T-helper 17 cell (primary cell): ENCODE measurements at places on chromosomes 3 and 15.
A peak's percentile ranks its signal among the peaks of the same experiment; 100 is the strongest.

GRCh38 chr3:49529567-49529966 lies 24.7 kb upstream of the BSN start:
- H3K27me3 ChIP-seq = no peaks in the 10 kb centered on the region
- no peaks in the 10 kb centered on the region for H3K36me3 ChIP-seq
- DNase-seq = no peak
- H3K4me1 ChIP-seq = peaks cover 6% of the 10 kb centered on the region

DNA sequence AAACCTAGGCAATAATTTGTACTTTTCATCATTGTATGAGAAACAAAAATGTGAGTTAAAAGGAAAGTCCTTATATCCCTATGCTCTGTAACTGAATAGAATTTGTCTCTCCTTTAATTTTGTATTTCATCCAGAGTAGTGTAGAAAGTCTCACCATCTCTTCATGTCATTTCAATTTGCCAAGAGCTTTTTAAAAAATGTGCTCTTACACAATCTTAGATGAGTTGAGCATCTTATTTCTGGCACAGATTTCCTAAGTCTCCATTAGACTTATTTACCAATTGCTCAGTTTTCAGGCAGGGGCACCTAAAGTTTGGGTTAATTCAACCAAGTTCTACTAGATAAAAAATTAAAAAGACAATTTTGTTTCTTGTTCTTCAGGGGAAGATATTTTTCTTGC lies 201.5 kb upstream of the RBMS3 start:
- no peak overlapping the region for H3K4me3 ChIP-seq
- H3K36me3 ChIP-seq = no peaks in the 10 kb centered on the region
- H3K27ac ChIP-seq = no peak overlapping the region

DNA sequence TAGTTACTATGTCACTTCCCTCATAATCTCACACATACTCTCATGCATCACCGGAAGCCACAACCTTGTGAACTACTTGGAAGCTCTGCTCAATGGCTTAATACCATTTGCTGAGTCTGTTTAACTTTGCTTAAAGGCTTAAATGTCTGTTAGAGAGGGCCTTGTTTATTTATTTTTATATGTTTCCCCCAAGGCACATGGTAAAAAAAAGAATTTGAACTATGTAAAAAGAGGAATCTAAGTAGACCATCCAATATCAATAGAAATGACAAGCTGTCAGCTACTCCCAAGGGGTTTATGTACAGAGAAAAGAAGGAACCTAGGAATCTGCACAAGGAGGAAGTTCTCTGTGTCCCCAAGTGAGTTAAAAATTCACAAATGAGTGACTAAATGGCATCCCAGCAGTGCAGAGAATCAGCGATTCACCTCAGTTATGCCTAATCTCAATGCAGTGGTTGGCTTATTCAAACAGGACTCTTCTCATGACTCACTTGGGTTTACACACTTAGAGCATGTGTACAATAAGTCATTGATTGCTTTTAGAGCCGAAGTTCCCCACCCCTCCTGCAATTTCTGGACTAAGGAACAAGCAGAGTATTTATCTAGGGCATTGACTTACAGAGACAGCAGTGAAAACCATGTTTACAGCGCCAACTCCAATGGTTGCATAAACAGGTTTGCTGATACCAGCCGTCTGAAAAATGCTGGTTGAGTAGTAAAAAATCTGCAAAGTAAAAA lies 24.4 kb downstream of the SLC2A2 start:
- H3K4me1 ChIP-seq = peaks cover 3% of the 10 kb centered on the region
- no peak overlapping the region for H3K4me3 ChIP-seq
- no peak overlapping the region for H3K27ac ChIP-seq
- DNase-seq = no peak
- no peaks in the 10 kb centered on the region for H3K27me3 ChIP-seq

DNA sequence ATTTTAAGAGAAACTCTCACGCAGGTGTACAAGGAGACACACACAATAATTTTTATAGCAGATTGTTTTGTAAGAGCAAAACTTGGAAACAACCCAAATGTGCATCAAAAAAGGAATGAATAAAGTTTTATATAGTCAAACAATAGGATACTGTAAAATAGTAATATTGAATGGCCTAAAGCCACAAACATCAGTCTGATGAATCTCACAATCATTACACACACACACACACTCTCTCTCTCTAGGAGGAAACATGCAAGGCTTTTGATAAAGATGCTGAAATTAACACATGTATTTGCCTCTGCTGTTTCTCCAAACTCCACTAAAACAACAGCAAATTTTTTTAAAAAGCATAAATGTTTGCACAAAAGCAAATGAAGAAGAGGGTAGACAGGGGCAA lies 37.3 kb downstream of the ADIPOQ start:
- peak overlapping the region; percentile 41 for H3K4me3 ChIP-seq
- no peaks in the 10 kb centered on the region for H3K36me3 ChIP-seq
- no peak for DNase-seq
- peak overlapping the region; percentile 3 for H3K27ac ChIP-seq
- H3K27me3 ChIP-seq = no peaks in the 10 kb centered on the region

GRCh38 chr15:55588070-55588814 lies at the start of gene PYGO1:
Gene PYGO1, minus strand, starts transcription at chr15:55588345. Its CDS starts 462 bp downstream, at chr15:55587883.
- peaks cover 2% of the 10 kb centered on the region for H3K36me3 ChIP-seq
- peaks cover 38% of the 10 kb centered on the region for H3K27me3 ChIP-seq
- H3K4me1 ChIP-seq = no peaks in the 10 kb centered on the region
- H3K4me3 ChIP-seq = peak within 1 kb of the TSS; percentile 80
- DNase-seq = peak; percentile 8

DNA sequence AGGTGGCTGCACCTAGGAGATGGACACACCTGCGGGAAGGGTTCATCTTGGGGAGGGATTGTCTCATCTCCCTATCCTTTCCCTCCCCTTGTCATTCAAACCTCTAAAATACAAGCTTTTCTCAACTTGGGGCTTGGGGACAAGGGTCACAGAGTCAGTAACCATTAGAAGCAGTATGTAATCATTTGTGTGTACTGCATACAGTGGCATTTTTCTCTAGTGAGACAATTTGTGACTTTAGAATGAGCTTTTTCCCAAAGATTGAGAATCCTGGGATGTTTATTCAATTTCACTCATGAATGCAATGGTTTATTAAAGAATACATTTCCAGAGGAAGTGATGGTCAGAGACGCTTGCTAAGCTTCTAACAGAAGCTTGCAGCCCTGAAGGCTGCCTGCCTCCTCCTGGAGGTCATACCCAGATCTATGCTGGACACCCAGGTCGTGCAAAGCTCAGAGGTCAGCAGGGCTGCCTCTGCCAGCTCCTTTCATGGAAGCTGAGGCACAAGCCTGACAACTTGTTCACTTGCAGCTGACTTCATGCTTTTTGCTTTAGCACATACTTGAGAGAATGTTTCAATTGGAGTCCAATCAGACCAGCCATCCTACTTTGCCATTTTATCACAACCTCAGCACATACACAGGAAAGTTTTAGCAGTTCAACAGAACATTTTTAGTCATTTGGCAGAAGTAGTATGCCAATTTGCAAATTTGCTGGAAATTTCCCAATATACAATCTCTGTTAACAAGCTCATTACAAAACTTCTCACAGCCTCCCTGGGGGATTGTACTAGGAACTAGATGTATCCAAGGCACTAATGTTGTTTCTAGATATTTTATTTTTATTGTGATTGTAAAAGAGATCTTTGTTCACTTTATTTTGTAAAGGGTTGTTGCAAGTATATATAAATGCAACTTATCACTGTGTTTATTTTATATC lies 25.6 kb upstream of the ALDH1L1 start:
- peaks cover 2% of the 10 kb centered on the region for H3K4me1 ChIP-seq
- no peak for DNase-seq
- peaks cover 4% of the 10 kb centered on the region for H3K36me3 ChIP-seq
- H3K27ac ChIP-seq = no peak overlapping the region
- peaks cover 45% of the 10 kb centered on the region for H3K27me3 ChIP-seq
- no peak overlapping the region for H3K4me3 ChIP-seq

DNA sequence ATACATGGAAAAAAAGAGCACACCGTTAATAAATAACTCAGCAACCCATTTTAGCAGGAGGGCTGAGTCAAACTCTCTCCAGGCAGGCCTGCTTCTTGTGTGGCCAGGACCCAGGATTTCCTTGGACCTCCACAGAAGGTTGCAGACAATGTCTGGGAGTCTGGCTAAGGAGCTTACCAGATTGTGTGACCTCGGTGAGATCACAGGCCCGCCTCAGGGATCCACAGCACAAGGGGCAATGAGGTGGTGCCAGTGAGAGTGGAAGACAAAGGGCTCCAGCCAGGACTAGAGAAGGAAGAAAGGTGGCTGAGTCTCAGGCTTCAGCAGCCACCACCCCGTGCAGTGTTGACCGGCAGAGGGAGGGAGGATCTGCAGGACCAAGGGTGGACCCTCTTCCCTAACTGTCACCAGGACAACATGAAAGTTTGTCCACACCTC lies 32.2 kb upstream of the SEC22A start:
- H3K4me3 ChIP-seq = no peak overlapping the region
- DNase-seq = no peak
- H3K36me3 ChIP-seq = peaks cover 2% of the 10 kb centered on the region
- no peaks in the 10 kb centered on the region for H3K27me3 ChIP-seq

- peak overlapping the region; percentile 24 for H3K27ac ChIP-seq
- H3K4me1 ChIP-seq = peaks cover 15% of the 10 kb centered on the region
- H3K27me3 ChIP-seq = no peaks in the 10 kb centered on the region
- H3K36me3 ChIP-seq = peaks cover 14% of the 10 kb centered on the region
- H3K4me3 ChIP-seq = no peak overlapping the region
Observed at GRCh38 chr3:31624083-31624709, 91.5 kb downstream of the STT3B start.

DNA sequence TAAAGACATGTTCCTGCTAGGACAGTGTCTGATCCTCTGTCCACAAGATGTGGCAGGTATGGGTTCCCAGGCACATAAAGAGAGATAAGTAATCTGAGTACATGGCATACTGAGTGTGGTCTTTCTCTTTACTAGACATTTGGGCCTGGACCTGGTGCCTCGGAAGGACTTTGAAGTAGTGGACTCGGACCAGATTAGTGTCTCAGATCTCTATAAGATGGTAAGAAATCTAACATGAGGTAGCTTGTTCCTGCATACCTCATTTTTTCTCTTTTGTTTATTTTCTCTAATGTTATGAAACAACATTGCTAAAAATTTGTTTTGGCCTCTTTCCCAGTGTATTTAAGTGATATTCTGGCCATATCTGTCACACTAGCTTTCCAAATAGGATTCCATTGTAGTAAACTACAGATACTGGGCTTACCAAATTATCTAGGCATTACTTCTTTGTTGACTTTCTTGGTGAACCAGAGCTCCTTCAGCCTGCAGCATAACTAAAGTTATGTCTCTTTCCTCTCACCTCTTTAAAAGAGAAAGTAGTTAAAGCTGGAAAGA lies 309.8 kb upstream of the MANF start:
- H3K27me3 ChIP-seq = no peaks in the 10 kb centered on the region
- no peak overlapping the region for H3K27ac ChIP-seq
- H3K4me1 ChIP-seq = no peaks in the 10 kb centered on the region
- DNase-seq = no peak
- H3K4me3 ChIP-seq = no peak overlapping the region

DNA sequence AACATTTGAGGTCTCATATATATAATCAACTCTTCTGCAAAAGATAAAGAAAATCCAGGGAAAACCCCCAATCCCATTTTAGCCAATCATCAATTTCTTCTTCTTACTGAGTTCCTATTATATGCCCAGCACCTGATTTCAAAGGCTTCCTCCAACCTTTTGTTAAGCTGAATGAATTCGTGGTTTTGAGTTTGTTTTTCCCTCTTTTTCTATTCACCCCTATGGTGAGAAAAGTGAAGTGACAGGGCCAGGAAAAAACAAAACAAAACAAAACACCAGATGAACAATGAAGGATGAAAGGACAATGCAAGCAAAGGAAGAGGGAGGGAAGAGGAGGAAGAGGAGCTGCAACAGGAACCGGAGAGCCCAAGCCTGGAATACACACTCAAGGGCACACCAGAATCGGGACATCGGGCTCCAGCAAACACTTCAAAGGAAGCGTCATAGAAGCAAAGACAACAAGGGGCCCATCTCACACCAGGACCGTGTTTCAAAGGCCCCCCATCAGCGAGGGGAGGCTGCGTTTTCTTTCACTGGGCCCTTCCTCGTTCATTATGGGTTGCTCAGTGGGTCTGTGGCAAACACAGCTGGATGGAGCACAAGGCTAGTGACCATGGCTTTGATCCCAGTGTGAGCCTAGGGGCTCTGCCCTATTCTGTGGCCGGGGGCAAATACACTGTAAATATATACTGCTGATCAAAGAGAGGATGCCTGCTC lies 50.2 kb downstream of the VGLL4 start:
- H3K4me1 ChIP-seq = peaks cover 15% of the 10 kb centered on the region
- peak overlapping the region; percentile 37 for H3K4me3 ChIP-seq
- peaks cover 3% of the 10 kb centered on the region for H3K36me3 ChIP-seq
- H3K27ac ChIP-seq = peak overlapping the region; percentile 82

DNA sequence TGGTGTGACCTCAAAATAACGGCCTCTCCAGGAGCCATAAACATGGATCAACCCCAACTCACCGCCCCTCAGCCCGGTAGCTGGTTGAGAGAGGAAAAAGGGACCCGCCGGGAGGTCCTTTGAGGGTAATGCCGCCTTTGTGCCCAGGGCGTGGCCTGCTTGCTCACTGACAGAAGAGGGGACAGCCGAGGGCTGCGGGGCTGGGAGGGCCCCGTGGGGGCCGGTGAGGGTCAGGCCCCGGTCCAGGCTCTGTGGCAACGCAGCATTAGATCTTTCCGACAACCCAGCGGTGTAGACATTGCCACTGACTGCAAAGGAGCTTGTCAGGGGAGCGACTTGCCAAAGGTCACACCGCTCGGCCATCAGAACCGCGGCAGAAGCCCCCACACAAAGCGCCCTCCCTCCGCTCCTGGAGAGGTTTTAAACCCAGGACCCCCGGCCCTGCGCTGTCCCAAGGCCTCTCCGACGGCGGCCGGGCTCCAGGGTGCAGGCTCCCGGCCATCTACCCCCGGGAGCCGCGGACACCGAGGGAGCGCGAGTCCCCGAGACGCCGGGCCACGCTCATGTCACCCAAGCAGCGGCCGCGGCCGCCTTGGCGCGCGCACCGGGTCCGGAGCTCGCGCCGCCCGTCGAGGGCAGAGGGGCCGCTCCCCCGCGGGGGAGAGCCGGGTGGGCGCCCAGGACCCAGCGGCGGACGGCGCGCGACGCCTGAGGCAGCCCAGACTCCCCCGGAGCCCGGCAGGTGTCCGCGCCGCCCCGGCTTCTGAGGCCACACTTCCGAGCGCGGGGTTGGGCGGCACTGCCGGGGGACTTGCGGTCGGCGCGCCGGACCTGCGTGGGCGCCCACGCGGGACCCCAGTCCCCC lies 975 bp downstream of the PCSK6 start:
- no peaks in the 10 kb centered on the region for H3K4me1 ChIP-seq
- H3K4me3 ChIP-seq = peak overlapping the region; percentile 53
- peaks cover 59% of the 10 kb centered on the region for H3K27me3 ChIP-seq
- H3K27ac ChIP-seq = no peak overlapping the region

DNA sequence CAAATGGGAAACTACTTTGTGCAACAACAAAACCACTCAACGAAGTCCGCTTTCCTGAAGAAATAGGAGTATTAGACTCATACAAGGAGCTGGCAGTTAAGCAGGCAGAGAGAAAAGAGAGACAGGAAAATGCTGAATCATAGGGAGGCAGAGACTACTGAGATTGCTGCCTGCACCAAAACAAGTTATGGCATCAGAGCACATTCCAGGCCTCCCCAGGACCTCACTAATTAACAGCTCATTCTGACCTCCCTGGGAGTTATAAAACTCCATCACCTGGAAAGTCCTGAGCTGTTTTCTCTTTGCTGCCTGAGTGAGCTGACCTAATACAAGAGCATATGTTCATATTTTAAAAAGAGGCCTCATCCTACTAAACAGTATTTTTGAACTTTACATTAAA lies 741.0 kb downstream of the MCTP2 start:
- no peaks in the 10 kb centered on the region for H3K27me3 ChIP-seq
- H3K4me3 ChIP-seq = no peak overlapping the region
- no peaks in the 10 kb centered on the region for H3K36me3 ChIP-seq
- no peak overlapping the region for H3K27ac ChIP-seq
- DNase-seq = no peak

GRCh38 chr3:130779486-130779885 lies 32.9 kb upstream of the PIK3R4 start:
- peaks cover 2% of the 10 kb centered on the region for H3K4me1 ChIP-seq
- no peak overlapping the region for H3K4me3 ChIP-seq
- peaks cover 31% of the 10 kb centered on the region for H3K27me3 ChIP-seq
- no peak overlapping the region for H3K27ac ChIP-seq
